ENCODE measurements at places on chromosomes 2 and 18.

DNA sequence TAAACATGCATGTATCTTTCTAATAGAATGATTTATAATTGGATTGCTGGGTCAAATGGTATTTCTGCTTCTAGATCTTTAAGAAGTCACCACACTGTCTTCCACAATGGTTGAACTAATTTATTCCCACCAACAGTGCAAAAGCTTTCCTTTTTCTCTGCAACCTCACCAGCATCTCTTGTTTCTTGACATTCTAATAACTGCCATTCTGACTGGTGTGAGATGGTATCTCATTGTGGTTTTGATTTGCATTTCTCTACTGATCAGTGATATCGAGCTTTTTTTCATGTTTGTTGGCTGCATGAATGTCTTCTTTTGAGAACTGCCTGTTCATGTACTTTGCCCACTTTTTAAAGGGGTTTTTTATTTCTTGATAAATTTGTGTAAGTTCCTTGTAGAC lies 182.5 kb downstream of the ANKRD44 start:
- DNase-seq: no peak

GRCh38 chr2:226048611-226049010 lies 649.1 kb downstream of the NYAP2 start:
- DNase-seq: no peak

- DNase-seq: no peak
These were observed 122.9 kb downstream of the MBP start for GRCh38 chr18:77009675-77010074.

GRCh38 chr18:79818036-79818435 lies 20.3 kb downstream of the KCNG2 start:
- no peak for DNase-seq

- no peak for DNase-seq
These were observed 69.2 kb downstream of the LONRF2 start for GRCh38 chr2:100252811-100253698.

DNA sequence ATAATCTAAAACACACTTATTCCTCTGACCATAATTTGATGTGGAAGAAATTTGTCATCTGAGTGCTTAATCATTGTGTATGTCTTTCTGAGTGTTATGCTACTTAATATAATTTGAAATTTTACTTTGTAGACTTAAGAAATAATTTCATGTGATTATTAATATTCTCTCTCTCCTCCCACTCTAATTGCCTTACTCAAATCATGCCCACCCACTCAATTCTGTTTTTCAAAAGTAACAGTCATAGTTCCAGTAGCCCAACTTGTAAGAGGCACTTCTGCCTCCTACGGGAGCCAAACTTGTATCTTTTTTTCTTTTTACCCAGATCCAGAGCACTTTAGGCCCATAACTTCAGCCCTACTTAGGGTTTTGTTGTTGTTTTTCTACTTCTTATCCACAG lies 18.5 kb upstream of the KYNU start:
- no peak for DNase-seq

All from stimulated activated CD8-positive, alpha-beta memory T cell treated with anti-CD3 and anti-CD28 coated beads, Interleukin-15, amount 100 ng/mL, for 48 hours (primary cell).